Lung (tissue), 17 donors: ENCODE measurements at places on chromosomes 3 and 15.

DNA sequence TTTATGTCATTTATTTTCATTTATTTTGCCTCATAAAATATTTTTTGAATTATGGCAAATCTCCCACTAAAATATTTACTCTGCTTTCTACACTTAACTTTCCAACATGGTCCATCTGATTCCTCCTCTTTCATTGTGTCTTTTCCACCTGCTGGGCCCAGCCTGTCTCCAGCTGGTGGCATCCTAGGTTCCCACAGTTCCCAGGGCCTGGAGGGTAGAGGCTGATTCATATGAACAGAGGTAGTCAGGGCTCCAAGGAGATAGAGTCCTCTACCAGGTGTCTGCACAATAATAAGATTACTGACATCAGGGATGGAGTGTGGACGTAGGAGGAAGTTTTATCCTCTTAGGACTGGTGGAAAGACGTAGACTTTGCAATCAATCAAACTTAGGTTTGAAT, 14.3 kb downstream of the ZBTB38 start:
- no peak for DNase-seq

DNA sequence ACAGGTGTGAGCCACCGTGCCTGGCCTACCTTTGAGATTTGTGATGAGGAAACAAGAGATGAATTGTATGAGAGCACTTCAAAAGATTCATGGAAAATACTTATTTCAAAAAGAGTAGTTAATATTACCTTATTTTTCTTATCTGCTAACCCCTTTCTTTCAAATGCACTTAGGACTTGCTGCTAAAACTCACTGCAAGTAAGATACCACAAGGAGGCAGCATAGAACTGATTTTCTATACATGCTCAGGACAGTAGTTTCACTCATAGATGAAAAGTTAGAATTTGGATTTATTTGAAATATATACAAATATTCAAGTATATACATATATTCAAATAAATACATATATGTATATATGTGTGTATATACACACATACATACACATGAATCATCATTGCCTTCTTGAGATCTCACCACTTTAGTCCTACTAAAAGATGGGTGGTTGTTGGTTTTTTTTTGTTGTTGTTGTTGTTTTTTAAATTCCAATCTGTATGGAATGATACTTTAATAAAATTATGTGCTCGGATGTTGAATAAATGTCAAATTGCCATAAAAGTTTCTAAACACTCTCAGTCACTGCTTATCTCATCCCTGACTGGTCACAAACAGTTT, 2.4 kb downstream of the CCNDBP1 start:
- no peak for DNase-seq

DNA sequence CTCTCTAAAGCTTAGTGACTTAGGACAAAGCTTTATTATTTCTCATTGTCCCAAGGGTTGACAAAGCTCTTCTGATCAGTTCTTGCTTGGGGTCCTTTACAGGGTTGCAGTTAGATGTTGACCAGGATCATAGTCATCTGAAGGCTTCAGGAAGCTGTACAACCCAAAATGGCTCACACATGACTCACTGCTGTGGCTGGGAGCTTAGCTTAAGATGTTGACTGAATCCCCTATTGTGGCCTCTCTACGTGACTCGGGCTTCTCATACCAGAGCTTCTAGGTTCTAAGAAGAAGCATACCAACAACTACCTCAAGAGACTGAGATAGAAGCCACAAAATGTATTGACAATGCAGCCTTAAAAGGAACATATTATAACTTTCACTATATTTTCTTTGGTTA, 569.6 kb upstream of the ROBO2 start:
- no peak for DNase-seq

DNA sequence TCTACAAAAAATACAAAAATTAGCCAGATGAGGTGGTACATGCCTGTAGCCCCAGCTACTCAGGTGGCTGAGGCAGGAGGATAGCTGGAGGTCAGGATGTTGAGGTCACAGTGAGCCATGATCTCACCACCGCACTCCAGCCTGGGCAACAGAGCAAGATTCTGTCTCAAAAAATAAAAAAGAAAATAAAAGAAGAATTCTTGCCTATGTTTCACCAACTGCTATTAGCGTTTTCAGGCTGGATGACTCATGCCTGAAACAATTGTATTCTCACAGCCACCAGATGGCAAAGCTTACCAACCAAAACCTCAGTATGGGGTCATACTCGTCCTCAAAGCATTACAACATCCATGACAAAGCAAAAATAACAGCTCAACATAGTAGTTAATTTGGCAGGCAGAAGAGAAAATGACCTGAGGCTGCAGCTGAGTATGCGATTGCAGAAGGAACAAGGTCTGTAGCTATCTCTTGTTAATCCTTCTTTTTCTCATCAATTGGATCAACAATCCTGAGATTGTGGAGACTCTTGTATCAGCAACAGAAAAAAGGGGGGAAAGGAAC, 52.2 kb downstream of the TP53BP1 start:
- peak; percentile 93 for DNase-seq

GRCh38 chr3:175659670-175660350, 800.7 kb downstream of the NAALADL2 start:
- DNase-seq: no peak

- no peak for DNase-seq
Measured at GRCh38 chr15:69036826-69037225, 22.3 kb downstream of the NOX5 start.

DNA sequence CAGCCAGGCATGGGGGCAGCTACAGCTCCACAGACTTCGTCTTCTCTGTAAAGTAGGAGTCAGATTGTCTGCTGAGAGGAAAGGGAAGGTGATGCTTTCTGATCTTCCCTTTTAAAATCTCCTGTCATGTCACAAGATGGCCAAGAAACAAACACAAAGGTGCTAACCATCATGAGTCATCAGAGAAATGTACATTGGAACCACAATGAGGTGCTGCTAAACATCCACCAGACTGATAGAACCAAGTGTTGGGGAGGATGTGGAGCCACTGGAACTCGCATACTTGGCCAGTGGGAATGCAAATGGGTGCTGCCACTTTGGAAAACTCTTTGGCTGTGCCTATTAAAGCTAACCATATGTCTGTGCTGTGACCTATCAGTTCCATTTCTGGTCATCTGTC, 268.8 kb downstream of the SLCO3A1 start:
- DNase-seq: no peak

GRCh38 chr3:60588806-60589205, 662.4 kb downstream of the FHIT start:
- no peak for DNase-seq

- DNase-seq: no peak
Measured at GRCh38 chr3:194001-194400, 2.6 kb upstream of the CHL1 start.

DNA sequence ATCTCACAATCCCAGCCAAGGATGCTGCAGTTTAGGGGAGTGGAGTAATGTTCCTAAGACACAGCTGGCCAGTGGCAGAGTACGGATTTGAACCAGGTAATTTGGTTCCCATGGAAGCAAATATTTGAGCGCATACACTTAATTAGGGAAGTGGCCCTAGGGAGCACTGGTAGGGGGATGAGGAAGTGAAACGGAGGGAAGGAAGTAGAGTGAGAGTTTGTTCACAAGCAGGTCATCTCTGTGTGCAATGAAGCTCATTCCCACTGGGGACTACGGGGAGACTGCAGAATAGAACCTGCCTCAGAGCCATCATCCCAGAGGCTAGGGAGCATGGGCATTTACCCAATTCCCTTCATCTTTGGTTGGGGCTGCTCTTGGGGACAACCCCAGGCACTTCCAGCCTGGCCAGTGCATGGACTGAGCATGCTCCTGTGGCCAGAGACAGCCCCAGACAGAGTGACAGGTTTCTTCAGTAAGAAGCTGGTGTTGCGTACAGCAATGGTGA, 317.2 kb upstream of the PROK2 start:
- DNase-seq: no peak

DNA sequence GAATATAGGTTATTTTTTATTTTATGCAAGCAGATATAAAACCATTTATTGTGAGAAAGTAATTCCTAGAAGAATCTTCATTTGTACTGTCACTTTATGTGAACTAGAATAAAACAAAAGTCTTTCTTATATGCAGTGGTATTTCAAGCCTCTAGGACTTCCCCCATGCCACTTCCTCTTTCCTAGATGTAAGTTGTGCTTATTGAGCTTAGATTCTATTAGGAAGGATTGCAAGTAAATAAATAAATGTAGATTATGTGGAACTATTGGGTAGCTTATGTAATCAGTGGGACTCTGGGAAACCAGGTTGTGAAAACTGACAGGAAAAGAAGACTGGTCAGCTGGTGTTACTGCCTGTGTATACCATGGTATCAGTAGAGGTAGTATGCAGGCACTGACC, 169.7 kb downstream of the RSRC1 start:
- DNase-seq: no peak

DNA sequence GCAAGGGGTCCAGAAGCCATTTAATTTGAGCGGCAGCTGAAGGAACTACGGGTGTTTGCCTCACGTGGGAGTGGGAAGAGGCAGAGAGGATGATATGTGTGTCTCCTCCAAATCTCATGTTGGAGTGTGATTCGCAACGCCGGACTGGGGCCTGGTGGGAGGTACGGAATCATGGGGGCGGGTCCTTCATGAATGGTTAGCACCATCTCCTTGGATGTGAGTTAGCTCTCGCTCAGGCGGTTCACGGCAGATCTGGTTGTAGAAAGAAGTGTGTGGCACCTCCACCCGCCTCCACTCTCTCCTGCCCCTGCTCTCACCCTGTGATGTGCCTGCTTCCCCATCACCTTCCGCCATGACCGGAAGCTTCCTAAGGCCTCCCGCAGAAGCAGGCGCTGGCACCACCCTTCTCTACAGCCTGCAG, 25.4 kb downstream of the XXYLT1 start:
- DNase-seq: no peak

GRCh38 chr3:35658686-35659085, 19.4 kb downstream of the ARPP21 start:
- peak; percentile 80 for DNase-seq

DNA sequence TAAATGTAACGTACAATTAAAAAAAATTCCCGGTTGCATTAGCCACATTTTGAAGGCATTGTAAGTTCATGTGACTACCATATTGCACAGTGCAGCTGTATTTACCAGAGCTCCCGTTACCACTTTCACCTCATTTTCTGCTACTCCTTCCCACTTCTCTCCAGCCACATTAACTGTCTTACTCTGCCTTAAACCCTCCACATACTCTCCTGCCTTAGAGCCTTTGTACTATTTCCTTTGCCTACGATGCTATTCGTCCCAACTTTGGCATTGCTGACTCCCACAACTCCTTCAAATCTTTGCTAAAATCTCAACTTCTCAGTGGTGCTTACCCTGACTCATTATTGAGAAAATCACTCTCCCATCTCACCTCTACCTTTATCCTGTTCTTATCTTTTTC, 115.2 kb downstream of the CADM2 start:
- DNase-seq: no peak

DNA sequence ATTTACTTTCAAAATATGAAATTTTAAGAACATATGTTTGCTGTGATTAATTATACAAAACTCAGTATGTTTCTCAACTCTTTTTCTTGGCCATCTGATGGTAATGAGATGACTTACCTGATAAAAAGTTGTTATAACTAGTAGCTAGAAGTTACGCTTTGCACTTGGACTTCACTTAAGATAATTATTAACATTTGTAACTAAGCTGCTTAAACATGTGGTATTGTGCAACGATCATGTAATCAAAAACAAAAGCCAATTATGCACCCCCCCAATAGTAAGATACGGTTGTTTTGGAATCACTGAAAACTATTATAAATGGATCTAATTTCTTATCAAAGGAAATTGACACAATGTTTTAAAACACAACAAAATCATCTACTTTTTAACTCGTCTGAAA, 342.9 kb downstream of the CNTN3 start:
- DNase-seq: peak; percentile 9

- no peak for DNase-seq
Measured at GRCh38 chr15:41778521-41778920, 4.2 kb downstream of the MAPKBP1 start.

GRCh38 chr3:13835246-13835645, 44.6 kb downstream of the WNT7A start:
- no peak for DNase-seq

DNA sequence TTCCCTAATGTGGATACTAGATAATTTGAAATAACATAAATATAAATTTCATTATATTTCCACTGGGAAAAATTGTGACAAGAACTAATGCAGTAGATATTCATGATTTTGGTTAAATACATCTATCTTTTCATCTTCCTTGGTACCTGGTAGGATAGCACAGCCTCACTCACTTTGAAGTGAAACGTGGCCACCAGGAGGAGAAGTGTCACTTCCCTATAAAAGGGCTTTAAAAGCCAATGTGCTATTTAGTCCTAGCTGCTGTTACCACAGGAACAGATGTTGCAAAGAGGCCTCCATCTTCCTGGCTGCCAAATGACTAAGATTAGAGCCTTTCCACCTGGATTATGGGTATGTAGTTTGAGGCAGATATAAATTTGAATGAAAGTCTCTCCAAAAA, 140.0 kb downstream of the PLOD2 start:
- no peak for DNase-seq

GRCh38 chr15:101530224-101530958, 40.9 kb upstream of the PCSK6 start:
- DNase-seq: no peak

DNA sequence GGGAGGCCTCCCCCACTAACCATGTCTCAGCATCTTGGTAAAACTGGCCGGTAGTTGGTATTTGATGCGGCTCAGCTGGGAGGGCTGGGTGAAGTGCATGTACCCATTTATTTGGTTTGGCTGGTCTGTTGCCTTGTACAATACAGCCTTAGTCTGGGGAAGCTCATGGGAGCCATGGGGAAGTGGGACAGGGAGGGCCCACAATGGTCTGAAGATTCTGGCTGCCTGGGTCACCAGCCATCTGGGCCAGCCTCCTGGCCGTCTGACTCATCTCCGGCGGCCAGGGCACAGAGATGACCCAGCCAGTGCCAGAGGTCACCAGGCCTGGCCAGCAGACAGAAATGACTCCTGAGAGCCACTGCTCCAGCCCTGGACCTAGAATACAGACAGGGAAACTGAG, 51.6 kb upstream of the SMAD6 start:
- no peak for DNase-seq

GRCh38 chr15:80996247-80996646, 4.5 kb upstream of the TLNRD1 start:
- no peak for DNase-seq

DNA sequence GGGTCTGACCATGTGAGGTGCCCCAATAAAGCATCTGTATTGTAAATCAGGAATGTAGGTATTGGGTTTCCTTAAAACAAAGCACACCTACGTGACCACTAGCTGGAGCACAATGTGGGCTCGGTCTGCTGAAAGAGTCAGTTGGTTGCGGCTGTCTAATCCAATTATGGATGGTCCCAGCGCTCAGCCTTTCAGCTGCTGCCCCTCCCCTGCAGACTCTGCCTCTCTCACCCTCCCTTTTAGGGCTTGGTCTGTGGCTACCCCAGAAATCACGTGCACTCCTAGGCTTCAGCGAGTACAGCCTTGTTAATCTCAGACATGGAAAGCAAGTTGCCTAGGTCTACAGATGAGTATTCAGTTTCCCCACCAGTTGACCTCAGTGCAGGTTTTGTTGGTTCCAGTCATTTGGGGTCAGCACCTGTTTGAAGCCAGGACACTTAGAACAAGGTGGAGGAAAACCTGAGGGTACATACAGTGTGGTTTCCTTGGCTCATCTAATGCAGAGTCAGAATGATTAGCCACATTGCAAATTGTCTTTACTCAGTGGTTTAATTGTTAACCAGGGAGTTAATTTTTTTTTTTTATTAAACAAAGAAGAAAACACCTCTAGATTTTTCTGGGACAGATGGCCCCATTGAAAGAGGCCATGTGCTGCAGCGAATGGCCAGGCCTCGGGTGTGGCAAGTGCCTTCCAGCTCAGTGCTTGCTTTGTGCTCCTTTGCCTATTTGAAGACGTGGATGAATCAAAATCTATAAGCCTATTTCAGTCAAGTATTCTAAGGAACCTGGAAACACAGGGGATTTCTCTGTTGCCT, 137.7 kb downstream of the IGF1R start:
- DNase-seq: no peak
